ENCODE measurements at places on chromosomes 2 and 18.

- no peak for DNase-seq
Observed at GRCh38 chr18:47262301-47263149, 11.1 kb upstream of the SKOR2 start.

GRCh38 chr2:72138011-72138881 lies 9.4 kb downstream of the CYP26B1 start:
- DNase-seq, result no peak

- no peak for DNase-seq
Observed at GRCh38 chr18:47391665-47392064, 140.2 kb upstream of the SKOR2 start.

DNA sequence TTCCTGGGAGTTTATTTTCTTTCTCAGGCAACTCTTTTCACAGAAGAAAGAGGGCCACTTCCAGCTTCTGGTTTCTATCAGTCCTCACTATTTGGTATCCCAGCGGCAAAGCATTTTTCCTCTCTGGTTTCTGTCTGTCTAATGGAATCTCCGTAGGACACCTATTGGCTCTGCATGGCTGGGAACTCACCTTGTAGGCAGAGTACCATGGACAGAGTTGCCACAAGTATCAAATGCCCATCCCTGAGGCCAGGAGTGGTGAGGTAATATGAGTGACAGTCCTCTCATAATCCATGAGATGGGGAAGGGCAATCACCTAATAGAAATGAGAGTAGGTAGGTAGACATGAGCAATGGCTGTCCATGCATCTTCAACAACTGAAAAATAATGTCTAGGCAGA lies 369.5 kb upstream of the PIK3C3 start:
- DNase-seq, result no peak

DNA sequence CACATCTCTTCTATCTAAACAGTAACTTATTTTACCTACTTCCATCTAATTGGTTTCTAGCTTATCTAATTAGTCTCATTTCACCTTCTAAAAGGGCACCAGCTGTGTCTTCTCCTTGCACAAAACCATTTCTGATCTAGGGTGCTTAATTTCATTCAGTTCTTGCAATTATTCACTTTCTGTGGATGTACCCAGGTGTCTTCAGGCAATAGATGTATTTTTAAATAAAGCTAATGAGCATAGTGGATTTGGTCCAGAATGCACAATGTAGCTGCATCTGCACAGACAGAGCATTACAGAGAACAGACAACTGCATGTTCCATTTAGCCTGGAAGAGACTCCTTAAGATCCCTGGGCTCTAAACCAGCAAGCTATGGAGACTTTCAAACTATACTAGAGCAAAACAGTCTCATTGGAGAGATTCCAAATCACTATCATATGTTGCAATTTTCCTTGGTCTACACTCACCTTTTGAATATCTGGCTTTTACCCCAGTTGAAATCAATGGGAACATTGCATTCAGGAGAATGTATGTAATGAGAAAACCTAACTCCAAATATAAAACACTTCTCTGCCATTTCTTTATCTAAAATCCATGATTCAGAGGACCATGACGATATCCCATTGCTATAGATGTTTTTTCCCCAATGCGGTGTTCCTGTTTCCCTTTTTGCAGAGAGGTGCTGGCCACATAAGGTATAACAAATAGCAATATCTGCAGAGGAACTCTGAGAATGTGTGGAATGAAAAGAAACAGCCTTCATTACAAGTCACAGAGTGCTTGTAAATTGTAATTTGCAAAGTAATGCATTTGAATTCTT lies 3.5 kb upstream of the RFX8 start:
- no peak for DNase-seq

All from activated naive CD8-positive, alpha-beta T cell treated with anti-CD3 and anti-CD28 coated beads, Interleukin-2, amount 50 U/mL, for 24 hours (primary cell).